ENCODE measurements at places on chromosomes 2 and 18.
A peak's percentile ranks its signal among the peaks of the same experiment; 100 is the strongest.

GRCh38 chr2:85780316-85781012 is 26.7 kb downstream of the ATOH8 start:
- DNase-seq: peak; percentile 69

DNA sequence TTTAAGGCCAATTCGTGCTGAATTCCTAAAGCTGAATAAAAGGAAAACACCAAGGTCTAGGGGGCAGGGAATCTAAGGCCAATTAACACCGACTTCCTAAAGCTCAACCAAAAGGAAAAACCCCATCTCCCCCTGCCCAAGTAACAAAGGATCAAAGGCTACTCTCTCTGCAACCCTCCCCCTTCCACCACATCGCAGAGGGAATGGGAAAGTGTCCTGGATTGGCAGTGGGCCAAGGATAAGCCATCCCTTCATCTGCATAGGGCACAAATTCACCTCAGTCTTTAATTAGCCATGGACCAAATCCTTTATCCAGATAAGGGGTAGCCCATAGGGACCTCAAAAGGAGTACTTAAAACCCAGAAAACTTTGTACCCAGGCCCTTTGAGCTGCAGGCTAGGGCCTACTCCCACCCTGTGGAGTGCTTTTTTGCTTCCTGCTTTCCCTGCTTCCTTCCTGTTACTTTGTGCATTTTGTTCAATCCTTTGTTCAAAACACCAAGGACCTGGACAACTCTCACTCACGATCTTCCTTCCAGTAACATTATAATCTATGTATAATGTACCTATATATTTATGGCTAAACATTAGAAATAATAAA is 2119.8 kb upstream of the CELF4 start:
- DNase-seq: no peak

- no peak for DNase-seq
Observed at GRCh38 chr18:25446972-25447371, 95.0 kb upstream of the ZNF521 start.

DNA sequence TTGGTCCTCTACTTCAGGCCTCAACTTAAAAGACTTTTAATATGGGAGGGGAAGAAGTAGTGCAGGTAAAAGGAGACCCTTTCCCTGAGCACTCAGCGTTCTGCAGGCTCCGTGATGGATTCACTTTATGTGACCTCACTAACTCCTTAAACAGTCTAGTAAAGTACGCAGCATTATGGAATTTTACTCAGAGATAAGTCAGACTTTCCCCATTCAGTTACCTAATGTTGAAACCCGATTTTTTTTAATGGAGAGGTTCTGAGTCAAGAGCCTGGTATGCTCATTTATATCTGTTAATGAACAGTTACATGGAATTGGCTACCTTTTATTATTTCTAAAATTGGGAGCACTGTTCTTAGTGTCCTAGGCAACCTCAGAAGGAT is 34.1 kb downstream of the RASGRP3 start:
- DNase-seq: no peak

- DNase-seq: no peak
Observed at GRCh38 chr18:9038277-9038871, 64.1 kb upstream of the NDUFV2 start.

- DNase-seq: no peak
Observed at GRCh38 chr18:55268628-55269275, 309.5 kb upstream of the CCDC68 start.

DNA sequence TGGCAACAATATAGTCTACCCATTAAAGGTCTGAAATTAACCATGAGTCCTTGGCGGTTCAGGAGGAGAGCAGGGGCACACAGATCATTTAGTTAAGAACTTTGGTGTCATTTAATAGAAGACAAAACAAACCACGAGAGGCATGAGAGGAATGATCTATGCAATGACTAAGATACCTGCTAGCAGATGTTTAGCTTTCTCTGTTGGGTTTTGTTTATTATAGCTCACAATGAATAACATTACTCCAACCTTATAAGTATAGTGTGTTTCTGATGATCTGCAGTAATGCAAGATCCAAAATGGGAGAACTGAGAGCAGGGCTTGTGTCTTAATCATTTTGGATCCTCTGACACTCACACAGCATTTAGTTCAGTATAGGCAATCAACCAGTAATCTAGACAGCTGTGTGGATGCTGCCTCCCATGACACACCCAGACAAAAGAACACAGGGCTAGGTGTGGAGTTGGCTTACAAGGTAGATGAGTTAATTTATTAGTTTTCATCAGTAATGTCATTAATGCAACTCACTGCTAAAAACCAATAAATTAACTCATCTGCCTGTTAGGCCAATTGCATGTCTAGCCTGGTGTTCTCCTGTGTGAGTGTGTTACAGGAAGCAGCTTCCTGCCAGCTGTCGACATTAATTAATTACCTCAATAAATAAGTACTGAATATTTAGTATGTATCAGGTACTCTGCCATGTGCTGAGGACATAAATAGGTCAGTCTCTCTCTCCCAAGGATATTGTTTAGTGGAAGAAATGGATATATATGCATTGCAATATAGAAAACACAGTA is 92.3 kb downstream of the CLIP4 start:
- no peak for DNase-seq

GRCh38 chr2:182110347-182110746 is 124.7 kb downstream of the PPP1R1C start:
- no peak for DNase-seq

- DNase-seq: no peak
Observed at GRCh38 chr2:148899638-148900318, 24.8 kb downstream of the KIF5C start.

DNA sequence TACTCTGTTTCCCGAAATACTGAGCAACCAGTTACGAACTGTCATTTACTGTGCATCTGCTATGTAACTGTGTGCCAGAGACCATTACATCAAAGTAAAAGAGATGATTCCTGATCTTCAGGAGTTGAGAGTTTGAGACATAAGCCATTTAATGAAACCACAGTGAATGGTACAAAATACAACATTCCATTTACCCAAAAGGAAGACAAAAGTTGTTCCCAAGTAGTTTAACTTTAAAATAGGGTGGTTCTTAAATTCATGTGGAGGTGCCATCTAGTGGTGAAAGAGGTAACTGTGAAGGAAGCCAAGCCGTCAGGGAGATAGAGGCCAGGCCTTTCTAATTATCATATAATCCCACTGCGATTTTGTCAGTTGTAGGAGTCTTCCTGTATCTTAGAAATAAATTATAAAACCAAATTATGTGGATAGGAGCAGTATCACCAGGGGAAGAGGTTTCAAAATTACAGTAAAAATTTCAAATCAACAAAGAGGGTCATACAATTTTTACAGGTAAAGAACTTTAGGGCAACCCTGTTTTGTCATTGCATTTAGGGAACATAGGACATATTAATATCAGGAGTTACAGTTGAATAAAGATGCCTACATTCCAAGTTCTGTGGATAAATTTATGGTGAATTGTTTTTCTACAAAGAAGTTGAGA is 67.7 kb downstream of the EPAS1 start:
- DNase-seq: no peak

- no peak for DNase-seq
Observed at GRCh38 chr2:240722796-240723735, 31.4 kb downstream of the AQP12A start.

DNA sequence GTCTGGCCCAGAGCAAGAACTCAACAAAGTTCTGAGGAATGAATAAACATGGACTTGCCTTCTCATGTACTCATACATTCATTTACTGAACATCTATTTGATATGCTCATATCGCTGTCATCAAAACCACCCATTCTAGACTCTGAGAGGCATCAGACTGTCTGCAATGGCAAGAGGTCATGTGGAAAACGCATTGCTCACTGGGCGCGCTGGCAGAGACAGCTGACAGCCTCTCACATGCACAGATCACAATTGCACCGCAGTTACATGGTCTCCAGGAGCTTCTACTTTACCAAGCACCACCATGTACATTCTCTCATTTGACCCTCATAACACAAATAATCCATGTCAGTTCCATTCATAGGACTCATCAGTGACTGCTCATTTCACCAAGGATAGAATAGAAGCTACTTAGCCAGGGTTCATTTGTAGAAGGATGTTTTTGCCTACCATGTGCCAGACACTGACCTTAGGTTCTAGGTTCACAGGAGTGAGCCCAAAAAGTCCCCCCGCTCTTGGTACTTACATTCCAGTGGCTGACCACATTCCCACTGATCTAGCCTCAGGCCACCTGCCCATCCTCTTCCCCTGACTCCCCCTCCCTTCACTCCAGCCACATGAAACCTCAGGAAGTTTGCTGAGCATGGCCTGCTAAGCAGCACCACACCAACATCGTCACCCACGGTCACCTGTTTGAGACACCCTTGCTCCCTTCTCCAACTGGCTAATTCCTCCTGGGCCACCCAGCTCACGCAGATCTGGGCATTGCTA is 6.1 kb downstream of the FAM124B start:
- no peak for DNase-seq

- DNase-seq: no peak
Observed at GRCh38 chr18:55421615-55422419, 166.2 kb downstream of the TCF4 start.

DNA sequence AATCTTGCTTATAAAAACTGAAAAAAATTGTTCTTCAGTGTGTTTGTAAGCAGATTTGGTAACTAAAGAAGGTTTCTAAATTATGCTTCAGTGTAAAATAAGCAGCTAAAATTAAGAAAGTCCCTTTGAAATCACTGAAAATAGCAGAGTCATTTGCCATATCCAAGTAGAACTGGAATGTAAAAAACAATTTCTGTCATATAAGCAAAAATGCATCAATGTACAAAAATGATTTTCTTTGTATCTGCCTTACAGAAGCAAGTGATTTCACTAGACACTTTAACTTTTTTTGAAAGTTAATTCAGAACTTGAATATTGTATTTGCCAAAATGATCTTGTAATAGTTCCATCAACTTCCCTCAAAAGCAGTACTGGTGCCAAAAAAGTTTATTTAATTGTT is 121.7 kb upstream of the CD226 start:
- DNase-seq: no peak

DNA sequence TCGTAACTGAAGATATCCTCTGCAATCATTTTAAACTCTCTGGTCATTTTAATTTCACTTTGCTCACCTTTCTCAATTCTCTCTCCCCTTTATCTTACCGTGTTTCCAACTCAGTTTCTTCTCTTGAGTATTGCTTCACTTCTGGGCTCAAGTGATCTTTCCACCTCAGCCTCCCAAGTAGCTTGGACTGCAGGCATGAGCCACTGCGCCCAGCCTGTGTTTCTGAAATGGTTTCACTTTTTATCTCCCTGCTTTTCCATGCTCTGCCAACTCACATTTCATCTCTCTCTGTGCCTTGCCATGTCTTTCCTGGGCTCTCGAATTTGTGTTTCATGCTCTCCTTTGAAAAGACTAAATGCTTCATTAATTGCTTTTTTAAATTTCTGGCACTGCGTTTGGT is 30.5 kb upstream of the TMEM131 start:
- DNase-seq: no peak

DNA sequence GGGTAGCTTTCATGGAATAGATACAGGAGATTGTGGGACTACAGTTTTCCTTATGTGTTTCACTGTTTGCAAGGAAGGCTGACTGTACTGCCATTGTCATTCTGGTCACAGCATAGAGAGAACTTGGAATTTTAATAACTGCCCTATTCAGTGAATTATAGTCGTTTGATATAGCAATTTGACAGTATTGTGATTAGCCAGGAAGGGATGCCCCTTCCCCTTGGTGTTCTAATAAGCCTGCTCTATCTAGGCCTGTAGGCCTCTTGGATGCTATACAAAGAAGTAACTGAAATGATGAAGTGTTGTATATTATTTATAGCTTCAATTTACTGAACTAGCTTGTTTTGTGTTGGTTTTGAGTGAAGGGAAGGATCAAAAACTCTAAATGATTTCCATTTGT is 528.6 kb upstream of the CDH2 start:
- no peak for DNase-seq

- peak; percentile 23 for DNase-seq
Observed at GRCh38 chr2:241989074-241989473, 119.5 kb downstream of the RTP5 start.

DNA sequence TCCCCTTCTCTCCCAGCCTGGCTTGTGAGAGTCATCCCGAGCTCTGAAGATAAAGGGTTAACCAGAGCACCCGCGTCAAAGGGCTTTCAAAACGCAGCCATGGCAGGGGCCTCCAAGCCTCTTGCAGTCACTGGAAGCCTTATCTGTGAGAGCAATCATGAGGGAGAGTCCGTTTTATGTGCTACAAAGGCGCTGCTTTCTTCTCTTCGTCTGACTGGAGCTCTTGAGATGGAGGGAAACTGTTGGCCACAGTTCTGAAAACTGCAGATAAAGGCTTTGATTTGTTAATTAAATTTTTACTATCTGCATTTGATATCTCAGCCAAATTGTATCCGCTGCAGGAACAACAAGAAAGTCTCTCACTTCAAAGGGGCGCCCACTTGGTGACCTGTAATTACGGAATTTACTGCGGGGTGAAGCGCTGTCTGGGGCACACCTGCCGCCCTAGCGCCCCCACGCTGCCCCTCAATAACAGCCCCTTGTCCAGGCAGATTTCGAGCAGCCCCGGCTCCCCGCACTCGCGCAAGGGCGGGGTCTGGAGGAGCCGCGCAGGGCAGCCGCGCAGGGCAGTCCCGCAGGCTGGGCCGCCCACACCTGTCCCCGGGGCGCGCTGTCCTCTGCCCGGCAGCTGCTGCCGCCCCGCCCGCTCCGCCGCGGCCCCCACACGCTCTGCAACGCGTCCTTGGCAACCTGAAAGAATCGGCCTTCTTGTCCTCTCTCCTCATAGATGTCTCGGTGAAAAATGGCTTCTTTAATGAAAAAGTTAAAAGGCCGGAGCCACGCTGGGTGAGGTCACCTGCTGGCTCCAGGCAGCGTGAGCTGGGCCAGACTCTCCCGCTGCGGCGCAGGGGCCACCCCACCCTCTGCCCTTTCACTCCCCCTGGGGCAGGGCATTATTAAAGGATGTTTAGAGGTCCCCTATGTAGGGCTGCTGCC is 217.9 kb downstream of the VAPA start:
- no peak for DNase-seq

DNA sequence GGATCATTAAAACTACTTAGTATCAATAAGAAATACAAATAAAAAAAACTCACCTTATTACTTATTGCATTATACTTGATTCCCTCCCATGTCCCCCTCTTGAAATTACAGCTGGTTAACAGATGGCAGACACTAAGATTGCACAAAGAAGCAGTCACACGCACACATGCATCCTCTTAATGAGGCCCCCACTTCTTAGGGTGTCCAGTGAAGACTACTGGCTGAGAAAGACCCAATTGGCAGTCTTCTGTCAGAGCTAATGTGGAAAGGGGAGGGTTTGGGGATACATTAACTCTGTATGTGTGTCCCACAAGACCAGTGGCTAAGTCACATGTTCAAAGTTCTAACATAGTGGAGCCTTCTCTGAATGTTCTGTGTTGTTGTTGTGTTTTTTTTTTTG is 210.7 kb downstream of the MTX2 start:
- DNase-seq: no peak

DNA sequence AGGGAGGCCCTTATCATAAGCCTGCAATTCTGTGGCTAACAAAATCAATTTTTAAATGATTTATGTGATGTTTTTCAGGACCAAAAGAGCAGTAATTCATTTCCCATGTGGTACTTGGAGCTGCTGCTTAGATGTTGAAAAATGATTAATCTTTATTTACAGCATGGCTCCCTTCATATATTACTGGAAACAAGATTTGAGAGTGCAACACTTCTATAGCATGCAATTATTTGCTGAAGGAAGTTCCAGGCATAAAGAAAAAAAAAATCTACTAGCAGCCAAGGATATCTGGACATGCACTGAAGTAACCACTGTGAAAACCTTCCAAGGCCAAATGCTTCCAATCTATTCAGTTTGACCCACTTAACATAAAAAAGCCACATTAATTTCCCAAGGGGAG is 186.3 kb downstream of the SLC8A1 start:
- DNase-seq: no peak

GRCh38 chr2:26847655-26848335 is at the start of gene DPYSL5:
Gene DPYSL5, plus strand, starts transcription at chr2:26848132. Its CDS starts 50,368 bp downstream, at chr2:26898500.
- no peak for DNase-seq

GRCh38 chr2:65030476-65031332 is 25.5 kb upstream of the CEP68 start:
- no peak for DNase-seq
